AG20443 (cell line): ENCODE measurements at places on chromosomes 11 and 22.

DNA sequence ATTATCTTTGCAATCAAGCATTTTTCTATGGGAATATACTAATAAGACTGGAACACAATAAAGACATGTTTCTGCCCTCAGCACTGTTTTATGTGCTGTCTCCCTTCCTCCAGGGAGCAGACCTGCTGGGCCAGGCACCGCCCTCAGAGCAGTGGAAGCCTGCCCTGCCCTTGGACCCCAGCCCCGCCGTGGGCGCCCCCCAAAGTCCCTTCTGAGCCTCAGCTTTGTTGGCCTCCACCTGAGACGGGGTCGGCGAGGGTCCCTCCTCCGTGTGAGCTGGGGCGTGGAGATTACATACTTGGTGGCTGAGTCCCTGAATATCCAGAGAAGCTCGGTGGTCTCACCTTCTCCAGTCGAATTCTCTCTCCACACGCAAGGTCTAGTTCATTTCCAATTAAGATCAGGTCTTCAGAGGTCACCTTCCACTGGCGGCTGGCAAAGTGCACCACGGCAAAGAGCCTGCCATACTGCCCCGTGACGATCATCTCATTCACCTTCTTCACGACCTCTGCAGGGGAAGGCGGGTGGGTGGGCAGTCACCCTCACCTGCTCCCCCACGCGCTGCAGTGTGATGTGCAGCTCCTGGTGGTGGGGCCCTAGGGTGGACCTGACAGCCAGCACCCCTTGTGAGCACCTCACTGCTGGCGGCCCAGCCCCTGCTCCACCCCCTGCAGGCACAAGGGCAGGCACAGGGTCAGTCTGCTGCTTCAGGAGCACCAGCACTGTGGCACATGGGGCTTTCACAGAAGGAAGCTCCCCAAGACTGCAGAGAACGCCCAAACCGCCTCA is 7.3 kb downstream of the MRPL21 start:
- no peak for DNase-seq

- DNase-seq = no peak
Observed at GRCh38 chr11:99554232-99554903, 533.6 kb downstream of the CNTN5 start.

DNA sequence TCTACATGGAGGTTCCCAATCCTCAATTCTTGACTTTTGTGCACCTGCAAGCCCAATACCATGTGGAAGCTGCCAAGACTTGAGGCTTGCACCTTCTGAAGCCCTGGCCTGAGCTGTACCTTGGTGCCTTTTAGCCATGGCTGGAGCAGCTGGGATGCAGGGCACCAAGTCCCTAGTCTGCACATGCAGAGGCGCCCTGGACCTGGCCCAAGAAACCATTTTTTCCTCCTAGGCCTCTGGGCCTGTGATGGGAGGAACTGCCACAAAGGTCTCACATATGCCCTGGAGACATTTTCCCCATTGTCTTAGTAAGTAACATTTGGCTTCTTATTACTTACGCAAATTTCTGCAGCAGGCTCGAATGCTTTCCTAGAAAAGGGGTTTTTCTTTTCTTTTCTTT is 431.9 kb upstream of the ANO5 start:
- DNase-seq = no peak

- DNase-seq = no peak
Observed at GRCh38 chr22:49481659-49482399, 345.8 kb downstream of the BRD1 start.

GRCh38 chr11:130388607-130389205 is 39.7 kb downstream of the ADAMTS8 start:
- DNase-seq = no peak
